Activated CD4-positive, CD25-positive, alpha-beta regulatory T cell (primary cell): ENCODE measurements at places on chromosomes 5 and 9.

- DNase-seq, result no peak
Observed at GRCh38 chr9:89023740-89024139, 32.5 kb downstream of the S1PR3 start.

DNA sequence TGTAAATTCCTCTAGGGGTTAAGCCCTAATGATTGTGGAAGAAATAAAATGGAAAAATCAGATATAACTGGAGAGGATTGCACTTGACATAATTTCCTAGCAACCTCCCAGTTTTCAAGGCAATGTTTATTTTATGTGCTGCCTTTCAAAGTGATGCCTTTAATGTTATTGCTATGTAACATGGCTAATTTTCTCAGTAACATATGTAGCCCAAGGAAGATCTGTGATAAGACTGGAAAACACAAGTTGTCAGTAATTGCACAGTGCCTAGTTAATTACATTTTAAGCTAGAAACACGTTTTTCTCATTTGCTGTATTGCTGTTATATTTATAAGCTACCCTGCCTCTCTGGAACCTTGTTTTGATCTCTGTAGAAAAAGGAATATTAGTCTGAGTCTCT lies 49.2 kb upstream of the KCNN2 start:
- no peak for DNase-seq

GRCh38 chr5:113058706-113059226 lies 82.2 kb downstream of the DCP2 start:
- no peak for DNase-seq

DNA sequence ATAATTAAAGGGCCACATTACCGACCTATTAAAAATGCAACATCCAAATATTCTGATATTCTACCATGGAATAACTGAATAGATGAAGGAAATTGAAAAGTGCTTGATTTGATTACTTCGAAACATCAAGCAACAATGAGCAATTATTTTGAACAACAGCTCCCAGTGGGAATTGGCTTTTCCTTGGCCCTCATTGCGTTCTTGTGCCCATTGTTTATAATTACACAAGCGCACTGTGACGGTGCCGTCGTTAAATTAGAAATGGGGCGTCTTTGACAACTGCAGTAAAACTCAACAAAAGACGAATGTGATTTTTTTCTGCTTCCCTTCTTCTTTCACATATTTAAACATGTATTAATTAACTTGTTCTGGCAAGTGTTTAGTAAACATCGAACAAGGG lies 61.6 kb downstream of the CDH6 start:
- no peak for DNase-seq

GRCh38 chr9:136328622-136329041 lies 1.3 kb downstream of the GPSM1 start:
- DNase-seq, result no peak

DNA sequence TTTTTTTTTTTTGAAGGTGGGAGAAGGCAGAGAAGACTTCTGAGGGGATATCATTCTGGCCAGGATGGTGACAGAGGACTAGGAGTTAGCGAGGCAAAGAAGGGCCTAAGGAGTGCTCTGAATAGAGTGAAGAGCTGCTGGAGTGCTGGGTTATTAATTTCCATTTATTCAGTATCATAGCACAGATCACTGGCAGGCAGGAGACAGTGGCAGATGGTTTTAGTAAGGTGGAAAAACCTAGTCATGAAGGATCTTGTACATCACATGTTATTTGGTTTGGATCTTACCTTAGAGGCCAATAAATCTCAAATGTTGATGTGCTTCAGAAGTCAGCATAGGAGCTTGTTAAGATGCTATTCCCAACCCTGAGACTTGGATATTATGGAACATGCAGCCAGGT lies 165.5 kb downstream of the TTLL11 start:
- DNase-seq, result no peak
